CD4-positive, alpha-beta memory T cell (primary cell): ENCODE measurements at places on chromosomes 5 and 9. TPM values are rescaled to one million over a fixed set of nuclear protein-coding genes. Genes with fewer than 3 reads are reported as not detected.

Gene PCSK5
- total RNA-seq = 7.9 TPM

- no peaks in the 10 kb centered on the region for H3K4me1 ChIP-seq
- no peaks in the 10 kb centered on the region for H3K36me3 ChIP-seq
- no peak overlapping the region for H3K4me3 ChIP-seq
- no peak overlapping the region for H3K27ac ChIP-seq
- no peaks in the 10 kb centered on the region for H3K27me3 ChIP-seq
Observed at GRCh38 chr9:72139226-72139625, 10.0 kb upstream of the GDA start.

DNA sequence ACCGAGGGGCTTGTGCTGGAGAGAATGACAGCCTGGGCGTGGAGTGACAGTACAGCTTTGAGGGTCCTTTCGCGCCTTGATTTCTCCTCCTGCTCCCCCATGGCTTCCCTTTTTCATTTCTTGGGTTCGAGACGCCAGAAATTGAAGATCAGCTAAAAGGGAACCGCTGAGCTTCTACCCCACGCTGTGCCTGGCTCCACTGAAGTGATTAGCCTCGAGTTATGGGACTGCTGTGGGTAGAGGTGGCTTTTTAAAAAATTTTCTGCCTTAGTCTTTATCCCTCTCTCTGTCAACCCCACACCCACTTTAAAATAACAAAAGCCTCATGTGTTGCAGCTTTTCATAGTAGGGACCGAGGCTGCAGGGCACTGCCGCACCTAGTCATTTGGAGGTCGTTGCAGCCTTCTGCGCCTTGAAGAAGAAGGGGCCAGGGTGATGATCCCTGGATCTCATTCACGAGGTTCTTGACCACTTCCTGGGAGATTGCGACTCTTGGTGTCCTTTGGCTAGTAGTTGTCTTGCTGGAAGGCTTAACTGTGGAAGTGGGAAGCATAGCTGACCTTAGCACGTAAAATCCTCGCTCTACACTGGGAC, 603 bp downstream of the PPIP5K2 start:
- peak overlapping the region; percentile 81 for H3K27ac ChIP-seq
- no peaks in the 10 kb centered on the region for H3K27me3 ChIP-seq
- no peaks in the 10 kb centered on the region for H3K36me3 ChIP-seq
- H3K4me3 ChIP-seq = peak overlapping the region; percentile 92

GRCh38 chr5:96822686-96823459, 15.1 kb upstream of the ERAP1 start:
- DNase-seq = peak; percentile 37
- peaks cover 35% of the 10 kb centered on the region for H3K4me1 ChIP-seq
- no peak overlapping the region for H3K27ac ChIP-seq
- no peaks in the 10 kb centered on the region for H3K27me3 ChIP-seq
- H3K36me3 ChIP-seq = no peaks in the 10 kb centered on the region

GRCh38 chr5:160097991-160098390, 21.3 kb downstream of the PWWP2A start:
- H3K27ac ChIP-seq = no peak overlapping the region
- no peak for DNase-seq
- peaks cover 17% of the 10 kb centered on the region for H3K36me3 ChIP-seq
- H3K4me3 ChIP-seq = no peak overlapping the region
- H3K4me1 ChIP-seq = no peaks in the 10 kb centered on the region

Gene PTGR1
- total RNA-seq = 0.36 TPM

DNA sequence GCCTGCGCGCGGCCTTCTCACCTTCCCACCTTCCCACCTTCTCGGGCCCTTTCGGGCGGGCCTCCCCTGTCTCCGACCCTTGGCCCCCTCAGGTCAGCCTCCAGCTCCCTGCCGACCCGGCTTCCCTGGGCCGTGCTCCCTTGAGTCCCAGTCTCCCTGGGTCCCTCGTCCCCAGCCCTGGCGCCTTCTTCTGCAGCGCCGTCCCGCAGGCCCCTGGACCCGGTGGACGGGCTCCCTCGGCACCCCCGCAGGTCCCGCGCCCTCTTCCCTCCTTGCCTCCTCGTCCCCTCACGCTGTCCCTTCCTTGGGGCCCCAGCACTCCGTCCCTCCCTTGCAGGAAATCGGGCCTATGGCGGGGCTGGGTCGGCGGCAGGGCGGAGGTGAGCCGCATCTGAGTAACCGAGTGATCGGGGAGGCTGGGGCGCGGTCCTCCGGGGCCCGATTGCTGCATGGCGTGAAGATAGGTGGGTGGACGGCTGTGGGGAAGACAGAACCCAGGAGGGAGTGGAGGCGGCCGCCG, 7.6 kb downstream of the ARPC5L start:
- DNase-seq = peak; percentile 48
- peaks cover 15% of the 10 kb centered on the region for H3K36me3 ChIP-seq
- H3K27ac ChIP-seq = peak overlapping the region; percentile 91
- peak overlapping the region; percentile 50 for H3K4me3 ChIP-seq
- peaks cover 54% of the 10 kb centered on the region for H3K4me1 ChIP-seq

DNA sequence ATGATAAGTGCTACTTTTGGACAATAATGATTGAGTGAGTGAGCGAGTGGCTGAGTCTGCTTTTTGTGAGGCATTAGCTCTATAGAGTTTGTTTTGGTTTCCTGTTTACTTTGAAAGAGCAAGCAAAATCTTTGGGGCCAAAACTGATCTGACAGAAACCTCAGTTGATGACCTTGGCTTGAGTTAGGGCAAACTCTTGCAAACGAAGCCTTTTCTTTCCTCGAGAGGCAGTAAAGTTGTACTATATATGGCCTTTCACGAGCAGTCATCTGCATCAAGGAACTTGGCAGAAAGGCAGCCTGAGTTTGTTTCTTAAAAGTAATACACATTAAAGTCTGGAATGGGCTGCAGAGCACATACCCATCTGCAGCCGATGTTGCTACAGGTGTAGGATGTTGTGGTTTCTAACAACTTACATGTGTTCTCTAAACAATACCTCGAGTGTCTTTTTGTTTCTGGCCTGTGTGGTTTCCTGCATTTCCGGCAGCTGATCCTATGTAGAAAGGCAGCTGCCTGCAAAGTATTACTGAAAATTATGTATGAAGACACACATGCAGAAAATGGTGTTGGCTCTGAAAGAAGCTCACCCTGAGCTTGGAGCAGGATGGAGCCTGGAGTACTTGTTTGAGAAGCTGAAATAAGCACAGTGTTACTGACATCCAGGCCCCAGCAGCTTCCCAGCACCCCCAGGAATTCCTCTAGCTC, 60.8 kb downstream of the FOXD1 start:
- peak; percentile 82 for DNase-seq
- no peak overlapping the region for H3K27ac ChIP-seq
- H3K27me3 ChIP-seq = peaks cover 9% of the 10 kb centered on the region
- peak overlapping the region; percentile 17 for H3K4me3 ChIP-seq

GRCh38 chr9:92747459-92748232, 17.0 kb downstream of the BICD2 start:
- H3K4me1 ChIP-seq = peaks cover 49% of the 10 kb centered on the region
- DNase-seq = no peak
- no peak overlapping the region for H3K27ac ChIP-seq

DNA sequence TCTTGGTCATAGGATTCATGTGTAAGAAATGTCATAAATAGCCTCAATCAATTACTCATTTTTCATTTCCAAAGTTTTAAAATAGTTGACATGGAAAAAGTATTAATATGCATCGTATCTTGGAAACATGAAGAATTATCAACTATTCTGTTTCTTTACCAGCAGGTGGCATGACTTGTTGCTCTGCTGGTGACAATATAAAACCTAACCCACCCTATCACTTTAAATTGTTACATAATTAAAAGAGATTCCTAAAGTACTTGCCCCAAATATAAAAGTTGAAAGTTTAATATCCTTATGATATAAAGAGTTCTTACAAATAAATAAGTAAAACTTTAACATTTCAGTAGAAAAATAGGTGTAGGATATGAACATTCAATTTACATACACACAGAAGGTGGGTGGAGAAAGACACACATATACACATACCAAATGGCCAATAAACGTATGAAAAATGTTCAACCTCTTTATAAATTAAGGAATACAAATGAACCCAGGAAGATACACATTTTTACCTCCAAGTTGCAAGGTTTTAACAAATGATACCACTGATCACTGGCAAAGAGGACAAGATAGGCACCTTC, 30.6 kb downstream of the MAP1B start:
- no peak overlapping the region for H3K27ac ChIP-seq
- H3K4me1 ChIP-seq = no peaks in the 10 kb centered on the region
- H3K36me3 ChIP-seq = no peaks in the 10 kb centered on the region
- DNase-seq = peak; percentile 26
- no peak overlapping the region for H3K4me3 ChIP-seq

Gene TMEM232
- total RNA-seq = 1.7 TPM

Gene MRPL36
- total RNA-seq = 30.7 TPM

DNA sequence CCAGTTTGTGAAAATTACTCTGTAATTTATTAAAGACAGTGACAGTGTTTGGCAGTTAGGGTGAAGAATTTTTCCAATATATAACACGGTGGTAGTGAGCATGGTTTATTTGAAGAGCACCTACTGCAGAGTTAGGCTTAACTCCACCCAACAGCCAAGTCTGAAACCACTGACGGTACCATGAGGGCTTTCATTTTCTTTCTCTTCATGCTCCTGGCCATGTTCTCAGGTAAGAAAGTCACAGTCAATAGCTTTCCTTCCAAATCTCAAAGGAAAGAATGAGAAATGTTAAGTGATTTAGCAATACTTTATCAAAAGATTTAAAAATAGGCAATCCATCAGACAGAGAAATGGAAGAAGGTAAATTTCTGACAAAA, at the start of gene MARCOL:
MARCOL (plus strand) TSS at position 108 of the 377 bp plus-strand sequence; CDS start at position 181, 73 bp downstream.
- no peak within 1 kb of the TSS for H3K4me3 ChIP-seq
- H3K36me3 ChIP-seq = no peaks in the 10 kb centered on the region
- DNase-seq = no peak
- H3K4me1 ChIP-seq = no peaks in the 10 kb centered on the region

DNA sequence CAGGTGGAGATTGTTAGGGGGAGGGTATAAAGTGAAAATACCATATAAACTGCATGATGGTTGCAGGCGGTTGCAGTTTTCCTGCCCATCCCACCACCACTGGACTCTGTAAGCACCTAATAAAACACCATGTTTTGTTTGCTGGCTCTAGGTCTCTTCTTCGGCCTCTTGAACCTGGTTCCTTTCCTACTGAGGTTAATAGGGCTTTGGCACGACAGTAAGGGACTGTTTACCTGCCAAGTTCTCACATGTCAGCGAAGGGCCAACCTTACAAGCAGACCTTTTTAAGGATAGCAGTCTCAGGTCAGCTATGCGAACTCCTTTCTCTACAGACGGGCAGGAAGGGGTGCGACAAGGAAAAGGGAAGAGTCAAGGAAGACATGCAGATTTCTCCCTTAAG, 3.4 kb upstream of the RFESD start:
- H3K27me3 ChIP-seq = no peaks in the 10 kb centered on the region
- H3K36me3 ChIP-seq = no peaks in the 10 kb centered on the region
- H3K4me1 ChIP-seq = peaks cover 26% of the 10 kb centered on the region
- DNase-seq = no peak

GRCh38 chr5:142091012-142091411, 17.6 kb upstream of the NDFIP1 start:
- no peak overlapping the region for H3K4me3 ChIP-seq
- H3K27ac ChIP-seq = no peak overlapping the region
- H3K4me1 ChIP-seq = peaks cover 57% of the 10 kb centered on the region
- H3K36me3 ChIP-seq = no peaks in the 10 kb centered on the region
- H3K27me3 ChIP-seq = no peaks in the 10 kb centered on the region

GRCh38 chr5:5436203-5436760, 13.8 kb downstream of the ICE1 start:
- no peak for DNase-seq
- no peaks in the 10 kb centered on the region for H3K27me3 ChIP-seq
- no peaks in the 10 kb centered on the region for H3K36me3 ChIP-seq
- no peak overlapping the region for H3K4me3 ChIP-seq
- H3K4me1 ChIP-seq = peaks cover 10% of the 10 kb centered on the region
- no peak overlapping the region for H3K27ac ChIP-seq

DNA sequence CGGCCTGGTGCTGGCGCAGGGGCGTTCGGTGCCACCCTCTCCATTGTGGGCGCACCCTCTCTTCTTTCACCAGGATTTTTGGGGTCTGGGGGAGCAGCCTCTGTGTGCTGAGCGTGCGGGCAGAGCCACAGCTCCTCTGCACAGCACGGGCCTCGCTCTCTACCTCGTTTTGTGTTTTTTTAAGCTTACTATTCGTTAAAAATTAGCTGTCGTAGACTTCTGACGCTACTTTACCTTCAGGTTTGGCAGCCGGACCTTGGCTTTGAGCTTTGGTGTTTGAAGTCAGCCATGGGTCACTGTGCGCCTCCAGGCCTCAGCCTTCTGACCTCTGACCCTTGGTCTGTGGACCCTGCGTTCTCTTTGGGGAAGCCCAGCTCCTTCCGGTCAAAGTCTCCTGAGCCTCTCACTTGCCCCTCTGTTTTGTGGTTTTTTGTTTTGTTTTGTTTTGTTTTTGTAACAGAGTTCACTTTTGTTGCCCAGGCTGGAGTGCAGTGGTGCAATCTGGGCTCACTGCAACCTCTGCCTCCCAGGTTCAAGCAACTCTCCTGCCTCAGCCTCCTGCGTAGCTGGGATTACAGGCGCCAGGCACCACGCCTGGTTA, 88.2 kb upstream of the CACNA1B start:
- no peak overlapping the region for H3K4me3 ChIP-seq
- no peak for DNase-seq
- H3K4me1 ChIP-seq = no peaks in the 10 kb centered on the region
- H3K27ac ChIP-seq = no peak overlapping the region
- H3K27me3 ChIP-seq = no peaks in the 10 kb centered on the region

Gene WDR38
- total RNA-seq = not detected

GRCh38 chr9:127873886-127874285, 3.6 kb downstream of the AK1 start:
- H3K27ac ChIP-seq = no peak overlapping the region
- no peaks in the 10 kb centered on the region for H3K27me3 ChIP-seq
- peaks cover 15% of the 10 kb centered on the region for H3K4me1 ChIP-seq
- H3K36me3 ChIP-seq = no peaks in the 10 kb centered on the region
- H3K4me3 ChIP-seq = no peak overlapping the region

DNA sequence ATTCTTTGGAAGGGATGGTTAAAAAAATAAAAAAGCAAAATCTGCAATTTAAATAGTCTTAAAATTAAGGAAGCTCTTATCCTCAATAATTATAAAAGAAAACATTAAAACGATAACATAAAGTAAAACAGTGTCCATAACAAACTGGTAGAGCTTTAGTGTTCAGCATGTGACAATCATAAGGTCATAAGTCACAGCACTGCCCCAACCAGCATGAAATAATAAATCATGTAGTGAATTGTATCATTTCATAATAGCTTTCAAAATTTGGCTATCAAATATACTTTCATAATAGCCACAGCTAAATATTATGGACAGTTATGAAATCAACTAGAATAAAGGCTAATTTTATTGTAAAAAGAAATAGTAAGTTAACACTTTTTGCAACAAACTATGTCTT, 10.0 kb downstream of the NR3C1 start:
- no peaks in the 10 kb centered on the region for H3K27me3 ChIP-seq
- no peak overlapping the region for H3K4me3 ChIP-seq
- H3K4me1 ChIP-seq = peaks cover 99% of the 10 kb centered on the region

DNA sequence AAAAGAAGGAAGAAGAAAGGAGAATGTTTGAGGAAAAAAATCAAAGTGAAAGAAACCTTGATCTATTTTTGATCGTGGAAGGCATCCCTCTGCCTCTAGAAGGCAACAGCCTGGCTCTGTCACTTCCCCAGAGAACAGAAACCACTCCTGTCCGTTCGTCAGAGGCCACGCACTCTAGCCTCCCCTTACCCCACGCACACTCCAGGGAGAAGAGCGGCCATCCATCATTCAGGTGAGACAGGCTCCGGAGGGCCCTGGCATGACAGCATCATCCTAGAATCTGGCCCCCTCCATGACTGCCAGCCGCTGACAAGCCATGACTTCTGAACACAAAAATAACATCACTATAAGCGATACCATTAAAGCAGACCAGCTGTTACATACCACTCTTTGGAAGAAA, 135.8 kb downstream of the ROR2 start:
- H3K27me3 ChIP-seq = no peaks in the 10 kb centered on the region
- no peaks in the 10 kb centered on the region for H3K4me1 ChIP-seq
- no peak overlapping the region for H3K4me3 ChIP-seq
- DNase-seq = no peak

Gene OLFML2A
- total RNA-seq = not detected
